ENCODE measurements at places on chromosomes 13 and 19. TPM values are rescaled to one million over a fixed set of nuclear protein-coding genes. Genes with fewer than 3 reads are reported as not detected.

DNA sequence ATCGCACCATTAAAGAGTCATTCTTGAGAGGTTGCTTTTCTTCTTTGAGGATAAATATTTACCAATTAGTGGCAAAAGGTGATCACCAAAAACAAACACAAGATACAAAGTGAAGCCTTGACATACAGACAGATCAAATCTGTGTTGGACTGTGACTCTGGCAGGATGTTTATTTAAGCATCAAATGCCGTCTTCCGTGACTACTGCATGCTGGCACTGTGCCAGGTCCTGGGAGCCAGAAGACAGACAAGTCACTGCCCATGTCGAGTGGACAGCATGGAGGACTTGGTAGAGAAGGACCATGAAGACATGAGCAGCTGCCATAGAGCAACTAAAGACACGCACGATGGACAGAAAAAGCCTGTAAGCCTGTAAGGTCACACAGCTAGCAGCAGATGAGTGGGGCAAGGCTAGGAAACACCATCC is 92.8 kb upstream of the FARP1 start:
- H3K27ac ChIP-seq = no peak overlapping the region
- no peaks in the 10 kb centered on the region for H3K4me1 ChIP-seq
- no peak overlapping the region for H3K4me3 ChIP-seq
- DNase-seq = no peak
- H3K27me3 ChIP-seq = no peaks in the 10 kb centered on the region

GRCh38 chr19:50820086-50820485 is 3.5 kb downstream of the KLK1 start:
- peaks cover 18% of the 10 kb centered on the region for H3K4me1 ChIP-seq
- H3K27me3 ChIP-seq = no peaks in the 10 kb centered on the region
- H3K4me3 ChIP-seq = no peak overlapping the region
- no peak for DNase-seq

- H3K27me3 ChIP-seq = no peaks in the 10 kb centered on the region
- no peak overlapping the region for H3K27ac ChIP-seq
- DNase-seq = no peak
Measured at GRCh38 chr13:29581666-29582065, 13.8 kb downstream of the SLC7A1 start.

GRCh38 chr19:40659566-40659965 is 30.9 kb downstream of the NUMBL start:
- H3K27ac ChIP-seq = peak overlapping the region; percentile 62
- H3K4me3 ChIP-seq = no peak overlapping the region
- H3K4me1 ChIP-seq = peaks cover 37% of the 10 kb centered on the region

DNA sequence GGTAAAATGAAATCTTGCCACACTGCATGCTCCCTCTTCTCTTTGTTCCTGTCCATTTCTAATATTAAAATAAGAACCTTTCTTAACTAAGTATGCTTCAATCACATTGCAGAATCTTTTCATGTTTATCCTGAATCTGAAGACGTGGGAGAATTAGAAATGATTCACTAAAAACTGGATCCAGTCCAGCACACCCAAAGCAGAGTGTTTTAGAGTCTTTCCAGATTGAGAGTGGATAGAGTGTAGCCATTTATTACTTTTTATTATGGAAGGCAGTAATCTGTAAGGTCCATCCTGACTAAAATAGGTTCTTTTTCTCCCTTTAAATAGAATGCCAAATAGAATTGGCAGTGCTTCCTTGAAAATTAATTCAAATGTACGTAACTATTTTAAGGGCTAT is 453.5 kb downstream of the TDRD3 start:
- H3K4me3 ChIP-seq = no peak overlapping the region
- H3K4me1 ChIP-seq = no peaks in the 10 kb centered on the region
- no peaks in the 10 kb centered on the region for H3K36me3 ChIP-seq
- no peaks in the 10 kb centered on the region for H3K27me3 ChIP-seq
- no peak for DNase-seq

DNA sequence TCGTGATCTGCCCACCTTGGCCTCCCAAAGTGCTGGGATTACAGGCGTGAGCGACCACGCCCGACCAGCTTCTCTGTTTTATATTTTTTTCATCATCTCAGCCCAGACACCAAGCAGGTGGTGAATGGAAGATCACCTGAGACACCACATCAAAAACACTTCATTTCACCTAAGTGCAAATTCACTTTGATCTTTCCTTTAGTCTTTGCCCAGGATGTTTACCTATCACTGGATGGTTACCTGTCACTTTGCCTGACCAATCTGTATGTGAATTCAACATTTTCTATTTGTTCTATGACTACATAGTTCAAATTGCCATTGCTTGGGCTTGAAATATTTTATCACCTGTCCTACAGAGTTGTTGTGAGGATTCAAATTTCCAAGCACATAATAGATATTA is 65.7 kb downstream of the PAN3 start:
- H3K27me3 ChIP-seq = no peaks in the 10 kb centered on the region
- no peaks in the 10 kb centered on the region for H3K36me3 ChIP-seq
- no peak for DNase-seq
- no peaks in the 10 kb centered on the region for H3K4me1 ChIP-seq

DNA sequence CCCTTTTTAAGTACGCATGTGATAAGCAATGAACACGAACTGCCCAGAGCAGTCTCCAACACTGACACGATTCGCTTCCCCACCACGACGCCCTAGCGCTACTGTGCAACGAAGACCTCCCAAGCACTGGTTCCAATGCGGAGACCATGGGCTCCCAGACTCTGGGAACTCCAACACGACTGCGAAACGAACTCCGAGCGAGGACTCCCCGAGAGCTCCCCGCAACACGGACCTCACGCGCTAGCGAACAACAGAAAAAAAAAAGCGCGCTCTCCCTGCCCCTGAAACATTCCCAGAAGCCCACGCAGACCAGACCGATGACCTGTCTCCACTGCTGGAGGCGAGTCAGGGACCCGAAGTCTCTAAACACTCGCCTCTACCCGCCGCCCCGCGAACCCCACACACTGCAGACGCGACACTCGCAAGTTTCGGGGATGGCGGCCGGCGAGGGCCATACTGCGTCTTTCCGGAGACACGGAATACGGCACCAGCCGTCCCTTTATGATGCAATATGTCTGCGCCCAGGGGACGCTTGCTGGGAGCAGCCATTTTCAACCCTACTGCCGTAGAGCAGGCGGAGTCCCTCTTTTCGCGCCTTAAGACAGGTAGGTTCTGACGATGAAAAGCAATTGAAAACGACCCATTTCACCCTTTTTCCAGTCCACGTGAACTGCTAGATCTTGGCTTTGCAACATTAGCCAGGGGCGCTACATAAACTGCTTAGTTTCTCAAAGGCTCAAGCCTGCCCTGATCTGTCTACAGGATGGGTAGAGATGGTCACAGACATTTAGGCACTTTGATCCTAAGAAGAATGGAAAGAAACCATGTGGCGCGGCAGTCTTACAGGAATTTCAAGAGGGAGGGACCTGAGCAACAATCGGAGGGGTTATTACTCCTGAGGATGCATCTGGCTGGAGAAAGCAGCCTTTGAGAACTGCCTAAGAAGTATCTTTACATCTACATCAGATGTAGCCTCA is at the start of gene ZNF577:
Gene ZNF577 (minus strand): TSS at position 430 of the 977 bp plus-strand sequence. CDS start 7,569 bp downstream, outside the sequence.
- peaks cover 6% of the 10 kb centered on the region for H3K4me1 ChIP-seq
- no peaks in the 10 kb centered on the region for H3K27me3 ChIP-seq
- no peak for DNase-seq
- H3K4me3 ChIP-seq = peak within 1 kb of the TSS; percentile 53
- H3K36me3 ChIP-seq = peaks cover 13% of the 10 kb centered on the region

- no peak overlapping the region for H3K4me3 ChIP-seq
- H3K27me3 ChIP-seq = no peaks in the 10 kb centered on the region
- H3K36me3 ChIP-seq = no peaks in the 10 kb centered on the region
- H3K4me1 ChIP-seq = peaks cover 39% of the 10 kb centered on the region
- DNase-seq = no peak
Measured at GRCh38 chr19:1911098-1911497, 5.9 kb downstream of the ADAT3 start.

GRCh38 chr13:101053301-101054093 is 362.8 kb downstream of the NALCN start:
- DNase-seq = no peak
- no peaks in the 10 kb centered on the region for H3K4me1 ChIP-seq
- H3K4me3 ChIP-seq = no peak overlapping the region
- H3K27me3 ChIP-seq = no peaks in the 10 kb centered on the region

DNA sequence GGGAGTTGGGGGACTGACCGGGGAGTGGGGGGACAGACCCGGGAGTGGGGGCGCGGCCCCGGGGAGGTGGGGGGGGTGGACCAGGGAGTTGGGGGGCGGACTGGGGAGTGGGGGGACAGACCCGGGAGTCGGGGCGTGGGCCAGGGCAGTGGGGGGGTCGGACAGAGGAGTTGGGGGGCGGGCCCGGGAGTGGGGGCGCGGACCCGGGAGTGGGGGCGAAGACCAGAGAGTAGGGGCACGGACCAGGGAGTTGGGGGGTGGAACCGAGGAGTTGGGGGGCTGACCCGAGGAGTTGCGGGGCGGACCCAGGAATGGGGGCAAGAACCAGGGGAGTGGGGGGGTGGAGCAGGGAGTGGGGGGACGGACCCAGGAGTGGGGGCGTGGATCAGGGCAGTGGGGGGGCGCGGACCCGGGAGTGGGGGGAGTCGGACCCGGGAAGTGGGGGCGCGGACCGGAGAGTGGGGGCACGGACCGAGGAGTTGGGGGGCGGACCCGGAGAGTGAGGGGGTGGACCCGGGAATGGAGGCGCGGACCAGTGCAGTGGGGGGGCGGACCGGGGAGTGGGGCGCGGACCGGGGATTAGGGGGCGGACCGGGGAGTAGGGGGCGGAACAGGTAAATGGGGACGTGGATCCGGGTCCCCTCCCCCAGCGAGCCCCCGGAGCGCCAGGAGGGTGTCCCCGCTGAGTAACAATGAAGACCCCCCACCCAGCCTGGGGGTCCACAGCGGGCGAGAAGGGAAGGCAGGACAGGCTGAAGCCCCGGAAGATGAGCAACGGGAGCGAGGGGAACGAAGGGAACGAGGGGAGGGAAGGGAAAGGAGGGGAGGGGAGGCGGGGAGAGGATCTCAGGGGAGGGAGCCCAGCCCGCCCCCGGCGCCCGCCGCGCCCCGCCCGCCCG is 589 bp downstream of the R3HDM4 start:
- peaks cover 2% of the 10 kb centered on the region for H3K27me3 ChIP-seq
- peaks cover 27% of the 10 kb centered on the region for H3K4me1 ChIP-seq
- no peak for DNase-seq
- no peaks in the 10 kb centered on the region for H3K36me3 ChIP-seq
- peak overlapping the region; percentile 70 for H3K27ac ChIP-seq

DNA sequence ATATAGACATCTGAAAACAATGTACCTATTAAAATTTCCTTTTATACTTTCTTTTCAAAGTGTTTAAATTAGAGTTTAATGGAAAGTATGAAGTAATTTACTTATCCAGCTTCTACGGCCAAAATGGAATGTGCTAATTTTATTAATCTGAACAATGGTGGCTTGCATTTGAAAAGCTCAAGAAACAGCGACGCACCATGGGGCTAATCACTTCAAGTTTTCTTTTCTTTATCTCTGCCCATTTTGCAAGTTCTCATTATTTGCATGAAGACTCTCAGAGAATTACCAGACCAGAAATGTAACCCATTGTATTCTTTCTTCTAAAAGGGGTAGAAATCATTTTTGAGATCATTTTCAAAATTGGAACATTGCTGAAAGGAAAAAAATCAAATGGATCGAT is 204.0 kb upstream of the STARD13 start:
- H3K27me3 ChIP-seq = no peaks in the 10 kb centered on the region
- no peak for DNase-seq
- H3K27ac ChIP-seq = no peak overlapping the region
- H3K4me1 ChIP-seq = no peaks in the 10 kb centered on the region
- no peaks in the 10 kb centered on the region for H3K36me3 ChIP-seq
- no peak overlapping the region for H3K4me3 ChIP-seq

DNA sequence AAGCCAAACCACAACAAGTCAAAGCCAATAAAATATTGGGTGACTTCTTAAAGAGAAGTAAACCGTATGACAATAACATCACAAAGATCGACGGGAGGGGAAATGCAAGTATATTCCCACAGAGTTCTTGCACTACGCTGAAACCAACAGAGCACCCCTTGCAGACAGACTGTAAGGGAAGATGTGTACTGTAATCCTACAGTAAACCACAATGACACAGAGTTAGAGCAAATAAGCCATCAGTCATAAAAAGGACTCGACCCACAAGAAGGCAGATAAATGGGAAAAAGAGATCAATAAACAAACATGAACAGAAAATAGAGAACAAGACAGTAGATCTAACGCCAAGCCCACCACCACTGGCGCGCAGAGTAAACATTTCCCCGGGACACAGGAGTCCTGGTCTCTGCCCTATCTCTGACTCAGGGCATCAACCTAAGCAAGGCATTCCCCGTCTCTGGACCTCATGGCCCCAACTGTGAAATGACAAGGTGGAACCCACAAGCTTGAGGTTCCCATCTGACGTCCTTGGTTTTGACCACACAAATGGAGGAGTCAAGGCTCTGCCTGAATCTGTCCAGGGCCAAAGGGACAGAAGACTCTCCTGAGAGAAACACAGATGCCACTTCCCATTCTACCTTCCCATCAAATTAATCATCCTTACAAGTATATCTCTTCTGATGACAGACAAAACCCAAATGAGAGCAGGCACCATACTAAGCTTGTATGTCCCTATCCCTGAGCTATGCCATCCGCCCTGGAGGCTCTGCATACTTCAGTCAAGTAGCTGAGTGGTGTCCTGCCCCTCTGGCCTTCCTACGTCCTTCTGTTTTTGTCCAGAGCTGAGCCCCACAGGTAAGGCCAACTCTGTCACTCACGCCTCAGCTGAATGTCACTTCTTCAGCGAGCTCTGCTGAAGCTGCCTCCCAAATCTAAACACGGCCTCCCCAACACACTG is 15.0 kb downstream of the SAFB2 start:
- no peak overlapping the region for H3K4me3 ChIP-seq
- H3K4me1 ChIP-seq = no peaks in the 10 kb centered on the region
- no peaks in the 10 kb centered on the region for H3K36me3 ChIP-seq
- H3K27me3 ChIP-seq = no peaks in the 10 kb centered on the region

GRCh38 chr19:28949535-28949934 is 263.4 kb downstream of the UQCRFS1 start:
- H3K27me3 ChIP-seq = no peaks in the 10 kb centered on the region
- H3K4me3 ChIP-seq = no peak overlapping the region
- peak overlapping the region; percentile 20 for H3K27ac ChIP-seq

Gene ZNF571
- total RNA-seq = 2.9 TPM

Gene ZNF283
- 7.9 TPM for total RNA-seq

Gene NLRP4
- not detected for total RNA-seq

Gene ZNF71
- 11.8 TPM for total RNA-seq

Gene ZIC2
- total RNA-seq = not detected

Gene HIPK4
- 0.74 TPM for total RNA-seq

Gene GFY
- total RNA-seq = not detected

Gene IZUMO4
- 7.9 TPM for total RNA-seq

Gene ZNF493
- total RNA-seq = 34.6 TPM

Gene TLE6
- 10.6 TPM for total RNA-seq
